ENCODE measurements at places on chromosomes 16 and 17.

DNA sequence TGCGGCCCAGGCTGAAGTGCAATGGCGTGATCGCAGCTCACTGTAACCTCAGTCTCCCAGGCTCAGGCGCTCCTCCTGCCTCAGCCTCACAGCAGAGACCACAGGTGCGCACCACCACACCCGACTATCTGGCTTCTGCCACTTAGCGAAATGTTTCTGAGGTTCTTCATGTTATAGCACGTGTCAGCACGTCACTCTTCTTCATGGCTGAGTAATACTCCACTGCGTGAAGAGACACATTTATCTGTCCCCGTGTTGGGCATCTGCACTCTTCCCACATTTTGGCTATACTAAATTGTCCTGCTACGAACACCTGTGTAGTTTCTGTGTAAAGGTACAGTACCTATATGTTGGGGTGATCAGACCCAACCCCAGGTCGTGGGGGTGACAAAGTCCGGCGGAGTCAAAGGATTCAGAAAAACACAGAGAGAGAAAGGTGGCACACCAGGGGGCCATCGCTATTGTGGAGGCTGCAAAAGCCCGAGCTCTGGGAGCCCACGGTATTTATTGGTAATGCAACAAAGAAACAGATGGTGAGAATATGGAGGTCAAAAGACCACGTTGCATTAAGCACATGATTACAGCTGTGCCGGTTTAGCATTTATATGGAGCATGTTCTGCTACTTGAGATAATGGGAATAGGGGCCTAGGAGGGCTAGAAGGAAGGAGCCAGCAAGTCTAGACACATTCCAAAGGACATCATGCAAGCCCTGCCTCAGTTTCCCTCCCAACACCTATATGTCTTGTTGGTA, 851 bp upstream of the DPEP1 start:
- no peak for DNase-seq

DNA sequence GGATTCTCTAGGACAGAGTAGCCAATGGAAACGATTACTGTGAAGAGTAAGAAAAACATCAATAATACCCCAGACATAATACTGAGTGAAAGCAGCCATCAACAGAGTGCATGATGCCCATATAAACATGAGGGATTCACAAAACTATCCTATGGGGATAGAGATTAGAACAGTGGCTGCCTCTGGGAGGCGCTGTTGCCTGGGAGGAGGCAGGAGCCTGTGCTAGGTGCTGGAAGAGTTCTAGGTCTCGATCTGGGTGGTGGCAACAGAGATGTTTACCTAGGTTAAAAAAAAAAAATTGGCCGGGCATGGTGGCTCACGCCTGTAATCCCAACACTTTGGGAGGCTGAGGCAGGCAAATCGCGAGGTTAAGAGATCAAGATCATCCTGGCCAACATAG, 7.9 kb downstream of the FA2H start:
- DNase-seq, result no peak

DNA sequence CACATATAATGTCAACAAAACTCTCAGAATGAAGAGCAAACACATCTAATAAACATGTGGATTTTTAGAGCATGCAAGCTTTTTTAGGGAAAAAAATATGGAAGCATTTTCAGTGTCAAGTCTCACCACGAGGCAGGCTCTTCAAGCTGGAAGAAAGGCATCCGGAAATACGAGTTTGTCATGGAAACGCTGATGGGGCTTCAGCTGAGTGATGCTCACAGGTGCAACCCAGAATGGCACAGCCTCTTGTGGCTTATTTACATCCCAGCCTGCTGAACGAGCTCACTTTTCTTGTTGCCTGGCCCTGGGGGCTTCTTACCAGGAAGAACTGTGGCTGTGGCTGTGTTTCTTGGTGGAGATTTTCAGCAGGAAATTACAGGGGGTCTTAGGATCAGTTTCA, 24.1 kb upstream of the DYNLL2 start:
- no peak for DNase-seq

DNA sequence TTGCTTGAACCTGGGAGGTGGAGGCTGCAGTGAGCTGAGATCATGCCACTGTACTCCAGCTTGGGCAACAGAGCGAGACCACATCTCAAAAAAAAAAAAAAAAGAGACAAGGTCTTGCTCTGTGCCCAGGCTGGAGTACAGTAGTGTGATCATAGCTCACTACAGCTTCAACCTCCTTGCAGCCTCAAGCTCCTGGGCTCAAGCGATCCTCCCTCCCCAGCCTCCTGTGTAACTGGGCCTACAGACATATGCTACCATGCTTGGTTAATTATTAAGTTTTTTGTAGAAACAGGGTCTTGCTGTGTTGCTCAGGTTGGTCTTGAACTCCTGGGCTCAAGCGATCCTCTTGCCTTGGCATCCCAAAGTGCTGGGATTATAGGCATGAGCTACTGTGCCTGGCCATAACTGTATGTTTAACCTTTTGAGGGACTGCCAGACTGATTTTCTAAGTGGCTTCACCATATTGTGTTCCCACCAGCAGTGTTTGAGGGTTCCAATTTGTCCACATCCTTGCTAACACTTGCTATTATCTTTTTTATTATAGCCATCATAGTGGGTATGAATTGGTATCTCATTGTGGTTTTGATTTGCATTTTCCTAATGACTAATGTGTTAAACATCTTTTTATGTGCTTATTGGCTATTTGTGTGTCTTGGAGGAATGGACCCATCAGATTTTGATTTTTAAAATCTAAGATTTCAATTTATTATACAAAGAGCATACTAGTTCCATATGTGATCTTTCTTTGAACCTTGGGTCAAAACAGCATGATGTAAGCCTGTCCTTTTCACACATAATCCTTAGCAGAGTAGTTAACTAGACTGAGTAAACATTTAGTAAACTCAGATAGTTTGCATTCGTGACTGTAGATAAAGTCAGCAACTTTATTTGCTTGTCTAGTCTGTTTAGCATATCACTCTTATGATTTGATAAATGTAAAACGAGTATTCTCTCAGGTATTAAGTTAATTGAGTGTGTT, 38.1 kb upstream of the KPNB1 start:
- DNase-seq, result no peak

DNA sequence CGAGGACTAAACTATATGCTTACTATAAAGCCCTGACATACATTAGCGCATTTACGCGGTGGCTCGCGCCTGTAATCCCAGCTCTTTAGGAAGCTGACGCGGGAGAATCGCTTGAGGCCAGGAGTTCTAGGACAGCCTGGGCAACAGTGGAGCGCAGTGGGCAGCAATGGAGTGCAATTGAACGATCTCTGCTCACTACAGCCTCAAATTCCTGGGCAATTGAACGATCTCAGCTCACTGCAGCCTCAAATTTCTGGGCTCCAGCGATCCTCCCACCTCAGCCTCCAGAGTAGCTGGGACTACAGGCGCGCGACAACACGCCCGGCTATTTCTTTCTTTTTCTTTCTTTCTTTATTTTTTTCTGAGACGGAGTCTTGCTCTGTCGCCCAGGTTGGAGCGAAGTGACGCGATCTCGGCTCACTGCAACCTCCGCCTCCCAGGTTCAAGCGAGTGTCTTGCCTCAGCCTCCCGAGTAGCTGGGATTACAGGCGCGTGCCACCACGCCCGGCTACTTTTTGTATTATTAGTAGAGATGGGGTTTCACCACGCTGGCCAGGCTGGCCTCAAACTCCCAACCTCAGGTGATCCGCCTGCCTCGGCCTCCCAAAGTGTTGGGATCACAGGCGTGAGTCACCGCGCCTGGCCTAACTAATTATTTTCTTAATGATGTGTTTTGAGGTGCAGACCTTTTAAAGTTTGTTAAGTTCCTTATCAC, 506 bp upstream of the COG7 start:
- DNase-seq, result no peak
